NCI-H1092 treated with DMSO at 0.1 percent for 48 hours (cell line): ENCODE measurements at places on chromosomes 2 and 18.

DNA sequence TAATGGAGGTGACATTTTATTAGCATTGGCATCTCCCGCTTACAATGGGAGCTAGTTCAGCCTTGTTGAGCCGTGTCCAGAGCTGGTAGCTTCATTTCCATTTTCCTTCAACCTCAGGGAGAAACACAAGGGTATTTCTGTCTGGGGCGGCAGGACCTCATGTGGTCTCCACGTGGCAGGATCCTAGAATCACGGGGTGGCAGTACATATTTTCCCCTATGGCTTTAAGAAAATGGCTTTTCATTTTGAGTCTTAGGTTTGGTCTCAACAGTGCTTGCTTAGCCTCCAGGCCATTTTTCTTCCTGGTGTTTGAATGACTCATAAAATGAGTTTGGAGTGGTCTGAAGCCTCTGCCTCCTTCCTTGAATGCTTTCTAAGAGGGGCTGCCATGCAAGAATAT is 20.3 kb downstream of the CABLES1 start:
- no peak for DNase-seq

DNA sequence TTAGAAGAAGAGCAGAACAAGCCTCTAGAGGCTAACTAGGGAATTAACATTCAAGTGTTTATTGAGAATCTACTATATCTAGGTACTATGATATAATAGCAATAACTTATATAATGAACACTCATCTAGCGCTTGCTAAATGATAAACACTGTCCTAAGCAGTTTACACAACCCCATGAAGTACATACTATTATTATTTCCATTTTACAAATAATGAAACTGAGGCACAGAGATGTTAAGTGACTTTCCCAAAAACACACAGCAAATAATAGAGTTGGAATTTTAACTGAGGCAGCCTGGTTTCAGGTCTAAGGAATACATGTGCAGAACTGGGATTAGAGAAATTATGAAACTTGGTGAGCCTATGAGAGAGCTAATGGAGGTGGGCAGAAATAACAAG is 893.4 kb downstream of the CPS1 start:
- DNase-seq = no peak

DNA sequence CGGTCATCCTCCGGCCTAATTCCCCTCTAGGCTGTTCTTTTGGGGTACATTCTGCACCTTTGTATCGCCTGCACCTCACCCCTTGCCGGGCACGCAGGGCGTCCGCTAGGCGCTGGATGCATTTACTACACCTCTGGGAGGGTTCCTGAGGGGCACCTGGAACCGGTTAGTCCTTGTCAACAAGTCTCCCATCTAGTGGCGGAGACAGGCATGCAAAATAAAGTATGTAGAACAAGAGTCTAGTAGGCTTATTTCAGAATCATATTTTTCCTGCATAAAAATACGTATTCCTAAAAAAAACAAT is 705 bp upstream of the TEX261 start:
- peak; percentile 28 for DNase-seq

DNA sequence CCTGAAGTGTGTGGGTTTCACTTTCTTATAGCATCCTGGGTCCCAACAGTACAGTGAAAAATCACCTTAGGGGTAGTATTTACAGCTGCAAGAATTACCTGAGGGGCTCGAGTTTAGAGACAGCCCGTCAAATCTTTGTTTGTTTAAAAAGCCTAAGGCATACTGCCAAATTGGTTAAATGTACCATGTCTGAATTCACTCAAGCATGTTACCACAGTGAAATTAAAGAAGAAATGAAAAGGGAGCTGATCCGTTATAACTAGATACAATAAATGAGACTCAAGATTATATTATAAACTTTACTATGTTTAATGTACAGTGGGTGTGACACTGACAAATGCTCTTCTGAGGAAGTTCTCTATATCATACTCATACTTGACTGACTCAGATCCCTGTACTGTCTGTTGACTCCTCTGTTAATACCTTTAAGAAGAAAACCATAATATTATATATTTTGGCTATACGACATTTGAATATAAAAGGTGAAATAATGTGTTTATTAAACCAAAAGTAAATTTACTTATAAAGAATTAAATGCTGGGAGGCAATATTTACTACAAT is 107.3 kb downstream of the TMEFF2 start:
- DNase-seq = peak; percentile 26

DNA sequence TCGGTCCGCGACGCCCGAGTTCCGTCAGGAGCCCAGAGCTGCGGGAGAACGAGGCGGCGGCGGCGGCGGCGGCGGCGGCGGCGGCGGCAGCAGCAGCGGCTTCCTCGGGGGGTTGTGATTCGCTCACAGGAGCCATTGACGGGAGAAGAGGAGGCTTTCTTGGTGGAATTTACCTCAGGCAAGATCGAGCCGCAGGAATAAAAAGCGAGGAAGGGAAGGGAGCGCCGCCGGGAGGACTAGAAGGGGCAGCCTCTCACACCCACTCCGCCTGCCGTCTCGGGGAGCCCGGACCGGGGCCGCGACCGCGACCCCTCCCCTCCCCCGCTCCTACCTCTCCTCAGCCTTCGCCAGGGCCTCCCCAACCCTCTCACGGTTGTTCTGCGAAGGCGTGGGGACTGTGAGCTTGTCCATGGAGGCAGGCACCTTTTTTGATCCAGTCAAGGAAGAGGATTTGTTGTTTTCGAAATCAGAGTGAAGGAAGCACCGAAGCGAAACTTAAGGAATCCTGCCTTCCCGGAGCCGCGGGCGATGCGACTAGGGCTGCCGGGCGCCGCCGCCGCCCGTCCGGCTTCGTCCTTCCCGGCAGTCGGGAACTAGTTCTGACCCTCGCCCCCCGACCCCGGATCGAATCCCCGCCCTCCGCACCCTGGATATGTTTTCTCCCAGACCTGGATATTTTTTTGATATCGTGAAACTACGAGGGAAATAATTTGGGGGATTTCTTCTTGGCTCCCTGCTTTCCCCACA is 506 bp downstream of the BMPR2 start:
- DNase-seq = peak; percentile 59

- no peak for DNase-seq
Observed at GRCh38 chr2:176192351-176192750, 3.9 kb downstream of the HOXD1 start.

DNA sequence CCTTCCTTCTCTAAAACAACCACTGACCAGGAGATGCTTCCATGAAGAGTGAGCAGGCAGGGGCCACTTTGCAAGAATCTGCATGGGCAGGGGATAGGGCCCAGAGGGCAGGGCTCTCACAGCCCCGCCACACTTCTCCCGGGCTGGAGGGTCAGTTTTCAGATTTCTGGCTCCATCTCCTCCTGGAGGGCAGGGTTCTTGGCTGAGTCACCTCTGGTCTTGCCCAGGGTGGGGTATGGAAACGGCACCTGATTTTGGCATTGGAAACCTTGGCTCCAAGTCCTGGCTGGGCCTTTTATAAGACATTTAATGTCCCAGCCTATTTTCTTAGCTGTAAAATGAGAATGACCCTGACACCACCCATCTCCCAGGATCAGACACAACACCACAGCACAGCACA is 27.6 kb upstream of the ASPRV1 start:
- no peak for DNase-seq

GRCh38 chr18:41162191-41162590 is 792.8 kb upstream of the PIK3C3 start:
- no peak for DNase-seq

GRCh38 chr2:135728064-135728743 is 13.5 kb upstream of the UBXN4 start:
- DNase-seq = no peak

DNA sequence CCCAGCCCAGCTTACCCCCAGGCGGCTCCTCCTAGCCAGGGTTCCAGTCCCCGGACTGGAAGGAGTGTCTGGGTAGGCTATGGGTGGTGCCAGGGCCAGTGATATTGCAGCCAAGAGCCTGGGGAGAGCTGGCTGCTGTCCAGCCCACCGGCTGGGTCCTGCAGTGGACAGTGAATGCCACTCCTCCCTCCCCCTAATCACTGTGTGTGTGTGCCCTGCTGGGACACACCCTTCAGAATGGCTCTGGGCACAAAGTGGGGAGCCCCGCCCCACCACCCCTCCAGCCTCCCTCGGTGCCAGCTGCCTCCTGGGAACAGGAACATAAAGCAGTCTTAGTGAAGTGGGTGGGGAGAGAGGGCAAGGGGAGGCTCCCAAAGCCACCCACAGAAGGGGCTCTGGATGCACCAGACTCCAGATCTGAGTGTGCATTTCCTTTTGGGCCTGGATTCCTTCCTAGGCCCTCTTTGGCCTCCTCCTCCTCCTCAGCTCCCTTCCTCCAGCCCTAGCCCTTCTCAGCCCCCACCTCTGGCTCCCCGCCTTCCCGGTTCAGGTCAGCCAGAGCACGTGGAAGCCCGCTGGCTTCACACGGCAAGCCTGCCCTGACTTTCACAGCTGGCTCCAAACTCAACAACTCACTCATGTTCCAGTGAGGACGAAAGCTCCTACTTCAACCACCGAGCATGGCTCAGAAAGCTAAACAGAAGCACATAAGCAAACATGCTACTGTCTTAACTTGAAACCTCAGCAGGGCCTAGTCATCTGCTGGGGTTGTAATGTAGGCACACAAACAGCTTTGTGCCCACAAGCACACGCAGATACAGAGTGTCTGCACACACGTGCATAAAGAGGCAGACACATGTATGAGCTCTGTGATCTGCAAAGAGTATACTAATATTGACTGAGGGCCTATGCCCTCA is 209.2 kb upstream of the SMAD2 start:
- peak; percentile 99 for DNase-seq

DNA sequence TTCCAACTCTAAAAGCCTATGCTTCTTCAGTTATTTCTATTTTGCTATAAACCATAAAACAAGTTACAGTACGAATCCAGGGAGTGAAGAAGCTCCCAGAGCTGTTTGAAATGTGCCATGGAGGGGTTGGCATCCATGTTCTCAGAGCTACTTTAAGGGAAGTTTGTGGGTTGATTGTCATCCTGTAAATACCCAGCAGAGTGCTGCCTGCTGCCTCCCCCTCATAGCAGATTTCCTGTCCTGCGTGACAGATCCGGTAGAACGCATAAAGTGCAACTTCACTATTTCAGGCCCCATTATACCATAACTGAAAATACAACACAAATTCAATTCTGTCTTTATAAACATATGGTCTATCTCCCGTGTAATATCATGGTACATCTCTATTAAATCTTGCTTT is 114.4 kb downstream of the CTNNA2 start:
- DNase-seq = no peak
